Mesothelial cell of epicardium (in vitro differentiated cells): ENCODE measurements at places on chromosomes 7 and 10.

GRCh38 chr7:43568529-43568928, 14.4 kb upstream of the STK17A start:
- DNase-seq, result no peak

DNA sequence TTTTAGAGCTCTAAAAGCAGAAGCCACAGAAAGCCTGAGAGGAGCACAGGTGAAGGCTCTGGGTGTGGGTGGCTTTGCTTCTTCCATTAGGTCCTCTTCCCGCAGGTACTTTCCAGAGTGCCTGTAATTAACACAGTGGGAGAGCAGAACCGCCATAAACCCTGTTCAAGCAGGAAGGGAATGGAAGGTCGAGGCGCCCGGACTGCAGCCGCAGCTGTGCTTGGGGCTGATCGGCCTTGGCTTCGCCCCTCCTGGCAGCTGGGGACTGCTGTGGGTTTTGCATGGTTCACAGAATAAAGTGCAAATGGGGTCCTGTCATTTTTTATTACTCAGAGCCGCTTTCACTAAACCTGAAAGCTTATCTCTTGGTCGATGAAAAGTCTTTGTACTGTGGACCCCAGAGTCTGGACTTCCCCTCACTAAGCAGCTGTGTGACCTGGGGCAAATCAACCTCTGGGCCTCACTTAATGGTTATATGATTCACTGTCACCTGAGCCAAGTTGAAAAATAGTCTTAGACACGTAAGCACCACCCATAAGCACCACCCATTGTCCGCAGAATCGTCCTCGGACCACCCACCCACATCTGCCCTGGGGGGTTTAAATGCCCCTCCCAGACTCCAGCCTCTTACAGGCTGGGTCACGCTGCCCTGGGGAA, 100.9 kb downstream of the XRCC2 start:
- no peak for DNase-seq

DNA sequence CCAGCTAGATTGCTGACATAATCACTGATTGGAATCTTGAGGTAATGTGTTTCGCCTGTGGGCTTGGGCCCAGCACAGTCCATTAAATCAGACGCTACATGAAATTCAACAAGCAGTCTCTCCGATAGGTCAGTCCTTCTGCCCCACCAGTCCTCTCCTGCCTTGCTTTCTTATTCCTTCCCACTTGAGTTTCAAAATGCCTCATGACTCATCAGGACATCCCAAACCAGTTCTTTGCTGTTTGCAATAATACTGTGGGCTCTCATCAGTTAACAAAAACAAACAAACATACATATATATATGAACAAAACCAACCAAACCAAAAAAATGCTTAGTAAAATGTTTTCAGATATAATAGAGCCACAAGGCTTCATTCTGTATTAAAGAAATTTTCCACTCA, 599.0 kb downstream of the SORCS1 start:
- no peak for DNase-seq

GRCh38 chr7:33837356-33837851, 67.9 kb upstream of the BMPER start:
- no peak for DNase-seq

GRCh38 chr10:35643151-35644049, 1.3 kb upstream of the FZD8 start:
- DNase-seq, result peak; percentile 26

DNA sequence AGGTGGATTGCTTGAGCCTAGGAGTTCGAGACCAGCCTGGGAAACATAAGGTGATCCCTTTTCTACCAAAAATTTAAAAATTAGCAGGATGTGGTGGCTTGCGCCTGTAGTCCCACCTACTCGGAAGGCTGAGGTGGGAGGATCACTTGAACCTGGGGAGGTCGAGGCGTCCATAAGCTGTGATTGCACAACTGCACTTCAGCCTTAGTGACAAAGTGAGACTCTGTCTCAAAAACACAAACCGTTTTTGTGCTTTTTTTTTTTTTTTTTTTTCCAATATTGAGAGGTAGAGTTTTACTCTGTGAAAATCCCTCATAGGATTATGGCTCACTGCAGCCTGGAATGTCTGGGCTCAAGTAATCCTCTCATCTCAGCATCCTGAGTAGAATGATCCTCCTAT, 14.1 kb downstream of the CCAR1 start:
- no peak for DNase-seq

DNA sequence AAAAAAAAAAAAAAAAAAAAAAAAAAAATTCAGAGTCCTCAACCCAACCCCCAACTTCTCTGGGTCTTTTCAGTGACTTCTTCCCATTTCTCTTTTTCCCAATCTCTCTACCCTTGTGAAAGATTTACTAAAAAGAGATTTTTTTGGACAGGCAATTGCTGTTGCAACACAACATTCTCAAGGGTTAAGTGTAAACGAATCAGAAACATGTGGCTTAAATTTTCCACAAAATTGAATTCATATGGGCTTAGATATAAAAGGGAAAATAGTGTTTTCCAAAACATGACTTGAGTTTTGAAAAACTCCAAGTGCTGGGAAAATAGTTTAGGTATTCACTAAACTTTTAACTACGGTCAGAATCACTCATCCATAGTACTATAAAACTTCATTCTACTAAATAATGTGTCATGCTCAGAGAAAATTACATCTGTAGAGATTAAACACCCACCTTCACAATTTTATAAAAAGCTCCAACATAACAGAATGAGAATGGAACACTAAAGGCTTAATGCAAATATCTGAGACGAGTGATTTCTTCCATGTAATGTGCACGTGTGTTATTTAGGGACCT, 643.1 kb downstream of the PARD3 start:
- DNase-seq, result no peak

- DNase-seq, result no peak
Observed at GRCh38 chr7:154910125-154910524, 92.8 kb downstream of the PAXIP1 start.

DNA sequence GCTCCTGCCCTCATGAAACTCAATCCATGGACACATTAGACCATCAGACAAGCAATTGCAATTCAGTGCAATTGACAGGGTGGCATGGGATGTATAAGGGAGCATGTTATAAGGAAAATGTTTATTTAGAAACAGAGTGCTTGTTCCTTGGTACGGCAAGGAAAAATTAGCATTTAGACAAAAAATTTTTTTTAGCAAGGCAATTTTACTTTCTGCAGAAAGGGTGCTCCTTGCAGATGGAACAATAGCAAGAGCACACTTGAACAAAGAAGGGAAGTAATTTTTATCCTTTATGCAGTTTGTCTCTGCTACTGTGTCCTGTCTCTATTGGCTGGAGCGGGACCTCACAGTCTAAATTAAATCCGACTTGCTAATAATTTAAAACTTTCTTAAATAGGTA, 6.2 kb upstream of the BAG3 start:
- no peak for DNase-seq

- no peak for DNase-seq
Observed at GRCh38 chr10:110350812-110351211, 46.1 kb upstream of the SMNDC1 start.

GRCh38 chr10:21368022-21368582, 157.4 kb downstream of the SKIDA1 start:
- no peak for DNase-seq

DNA sequence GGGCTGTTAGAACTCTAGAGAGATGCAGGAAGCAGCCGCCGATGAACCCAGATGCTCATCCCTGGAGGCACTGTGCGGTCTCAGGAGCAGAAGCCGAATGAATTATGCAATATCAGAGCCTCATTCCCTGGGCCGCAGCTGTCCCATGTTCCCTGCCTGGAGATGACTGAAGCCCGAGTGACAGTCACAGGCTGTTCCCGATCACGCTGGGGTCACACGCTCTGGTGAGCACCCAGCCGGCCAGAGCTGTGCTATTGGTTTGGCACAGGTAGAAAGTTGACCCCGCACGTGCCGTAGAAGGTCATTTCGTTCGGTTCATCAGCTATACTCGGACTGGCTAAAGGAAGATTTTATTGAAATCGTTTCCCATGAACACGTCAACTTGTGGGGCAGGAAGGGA, 140.5 kb upstream of the SH2B2 start:
- DNase-seq, result no peak

DNA sequence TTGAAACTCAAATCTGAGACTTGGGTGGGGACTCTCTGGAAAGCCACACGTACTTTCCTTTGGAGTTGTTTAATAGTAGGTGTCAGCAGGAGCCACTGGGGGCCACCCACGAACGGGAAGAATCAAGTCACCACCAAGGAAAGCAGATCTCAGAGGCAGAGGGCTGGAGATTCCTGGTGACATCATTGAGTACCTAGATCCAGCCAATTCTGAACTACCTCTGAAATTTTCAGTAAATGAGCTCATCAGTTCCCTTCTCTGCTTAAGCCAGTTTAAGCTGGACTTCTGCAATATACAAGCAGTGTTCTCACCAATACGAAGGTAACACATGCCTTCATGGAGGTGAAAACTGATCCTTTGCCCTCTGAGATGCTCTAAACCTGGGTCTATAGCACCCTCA, 99.3 kb upstream of the SORCS3 start:
- no peak for DNase-seq

DNA sequence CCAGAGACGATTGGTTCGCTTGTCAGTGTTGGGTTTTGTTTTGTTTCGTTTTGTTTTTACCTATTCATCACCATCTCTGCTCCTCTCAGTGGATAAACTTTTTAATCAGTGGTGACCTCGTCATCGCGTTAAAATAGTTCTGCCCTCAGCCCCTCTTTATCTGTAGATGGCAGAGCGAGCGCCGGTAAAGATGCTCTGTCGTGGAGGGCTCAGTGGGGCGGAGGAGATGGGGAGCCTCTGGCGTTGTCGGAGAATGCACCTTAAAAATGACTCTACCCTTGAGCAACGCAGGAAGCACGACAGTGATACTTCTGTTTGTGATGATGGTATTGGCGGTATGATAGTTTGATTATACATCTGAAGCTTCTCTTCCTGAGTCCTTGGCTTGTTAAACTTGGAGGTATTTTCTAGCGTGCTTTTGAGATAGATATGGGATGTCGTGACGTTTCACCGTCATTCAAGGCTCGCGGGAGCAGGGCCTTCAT, 554 bp downstream of the CSGALNACT2 start:
- DNase-seq, result no peak

DNA sequence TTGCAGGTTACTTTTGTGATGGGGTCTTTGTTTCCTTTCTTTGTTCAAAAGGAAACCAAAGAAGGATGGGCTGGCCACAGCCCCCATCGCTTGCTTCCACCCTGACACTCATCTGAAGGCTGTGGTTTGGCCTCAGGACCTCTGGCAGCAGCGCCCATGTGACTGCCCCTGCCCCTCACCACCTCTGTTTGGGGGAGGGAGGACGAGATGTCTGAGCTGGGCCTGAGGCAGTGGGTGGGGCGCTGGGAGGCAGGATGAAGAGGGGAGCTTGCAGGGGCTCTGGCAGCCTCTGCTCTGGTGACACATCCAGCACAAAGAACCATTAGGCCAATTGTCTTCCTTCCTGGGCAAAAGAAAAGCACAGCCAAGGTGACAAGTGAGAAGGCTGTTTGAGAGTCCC, 15.9 kb upstream of the CHST15 start:
- no peak for DNase-seq

DNA sequence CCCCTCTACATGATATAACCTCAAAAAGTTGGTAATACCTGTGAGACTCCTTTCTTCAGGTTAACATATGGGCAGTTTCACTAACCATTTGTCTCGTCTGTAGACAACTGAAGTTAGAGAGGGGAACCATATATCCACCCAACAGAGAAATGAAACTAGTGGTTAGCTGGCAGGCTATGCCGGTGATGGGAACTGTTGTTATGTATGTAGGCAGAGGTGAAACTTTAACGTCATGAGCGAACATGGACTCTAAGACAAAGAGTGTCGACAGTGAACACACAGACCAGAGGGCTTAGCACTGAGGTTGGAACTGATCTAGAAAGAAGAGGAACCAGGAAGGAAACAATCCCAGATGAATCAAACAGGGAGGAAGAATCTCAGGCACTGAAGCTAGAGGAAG, 112.4 kb downstream of the ELMO1 start:
- no peak for DNase-seq

DNA sequence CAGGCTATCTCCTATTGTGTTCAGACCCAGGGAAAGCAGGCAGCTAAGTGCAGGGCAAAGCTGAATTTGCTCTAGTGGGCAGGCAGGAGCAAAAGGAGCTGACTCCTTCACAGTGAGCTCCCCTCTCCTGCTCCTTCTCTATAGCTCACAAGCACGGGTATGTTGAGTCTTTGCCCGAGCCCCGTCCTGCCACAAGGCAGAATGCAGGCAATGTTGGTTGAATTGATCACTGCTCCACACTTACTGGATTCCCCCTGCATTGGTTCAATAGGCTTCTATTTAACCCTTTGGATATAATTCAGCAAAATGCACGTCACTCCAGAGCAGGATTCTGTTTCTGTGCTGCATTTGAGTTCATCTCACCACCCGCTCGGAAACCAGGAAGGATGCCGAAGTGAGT, 16.2 kb upstream of the C10orf90 start:
- DNase-seq, result no peak

GRCh38 chr10:44284198-44285084, 100.5 kb downstream of the CXCL12 start:
- no peak for DNase-seq

GRCh38 chr7:107045195-107045960, 873 bp downstream of the PRKAR2B start:
- no peak for DNase-seq

DNA sequence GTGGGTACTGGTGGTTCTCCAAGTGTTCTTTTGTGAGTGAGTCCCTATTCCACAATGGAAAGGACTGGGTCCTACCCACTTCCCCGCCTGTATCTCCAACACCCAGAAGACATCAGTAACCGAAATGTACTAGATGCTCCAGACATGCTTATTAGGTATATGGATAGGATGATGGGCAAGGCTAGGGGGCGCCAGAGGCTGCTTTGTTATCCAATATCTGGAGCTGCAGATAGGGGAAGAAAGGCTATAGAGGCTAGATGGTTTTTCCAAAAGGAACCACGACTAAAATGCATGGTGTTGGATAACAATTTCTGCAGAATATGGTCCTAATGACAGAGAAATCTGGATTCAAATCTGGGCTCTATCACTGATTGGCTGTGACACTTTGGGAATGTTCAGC, 56.2 kb upstream of the TM9SF3 start:
- no peak for DNase-seq

DNA sequence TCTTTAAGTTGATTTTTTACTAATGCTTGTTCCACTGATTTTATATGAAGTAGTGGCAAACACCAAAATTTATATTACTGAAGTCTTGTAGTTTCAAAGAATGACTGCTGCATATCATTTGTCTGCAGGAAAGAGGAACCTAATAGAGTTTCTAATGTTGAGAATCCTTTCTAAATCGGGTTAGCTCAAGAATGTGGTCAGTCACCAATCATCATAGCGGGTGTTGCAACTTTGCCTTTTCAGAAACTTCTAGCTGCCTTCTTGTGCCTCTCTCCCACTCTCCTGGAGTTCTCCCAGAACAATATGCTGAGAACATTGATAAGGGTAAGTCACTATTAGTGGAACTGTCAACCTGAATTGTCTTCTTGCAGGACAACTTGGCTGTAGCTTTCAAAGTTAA, 524.8 kb upstream of the SORCS1 start:
- DNase-seq, result no peak
